Activated CD4-positive, CD25-positive, alpha-beta regulatory T cell treated with anti-CD3 and anti-CD28 coated beads, Interleukin-2, amount 50 U/mL, for 24 hours (primary cell): ENCODE measurements at places on chromosomes 5 and 9.

- no peak for ATAC-seq
Observed at GRCh38 chr9:38765101-38765500, 45.2 kb upstream of the FAM240B start.

DNA sequence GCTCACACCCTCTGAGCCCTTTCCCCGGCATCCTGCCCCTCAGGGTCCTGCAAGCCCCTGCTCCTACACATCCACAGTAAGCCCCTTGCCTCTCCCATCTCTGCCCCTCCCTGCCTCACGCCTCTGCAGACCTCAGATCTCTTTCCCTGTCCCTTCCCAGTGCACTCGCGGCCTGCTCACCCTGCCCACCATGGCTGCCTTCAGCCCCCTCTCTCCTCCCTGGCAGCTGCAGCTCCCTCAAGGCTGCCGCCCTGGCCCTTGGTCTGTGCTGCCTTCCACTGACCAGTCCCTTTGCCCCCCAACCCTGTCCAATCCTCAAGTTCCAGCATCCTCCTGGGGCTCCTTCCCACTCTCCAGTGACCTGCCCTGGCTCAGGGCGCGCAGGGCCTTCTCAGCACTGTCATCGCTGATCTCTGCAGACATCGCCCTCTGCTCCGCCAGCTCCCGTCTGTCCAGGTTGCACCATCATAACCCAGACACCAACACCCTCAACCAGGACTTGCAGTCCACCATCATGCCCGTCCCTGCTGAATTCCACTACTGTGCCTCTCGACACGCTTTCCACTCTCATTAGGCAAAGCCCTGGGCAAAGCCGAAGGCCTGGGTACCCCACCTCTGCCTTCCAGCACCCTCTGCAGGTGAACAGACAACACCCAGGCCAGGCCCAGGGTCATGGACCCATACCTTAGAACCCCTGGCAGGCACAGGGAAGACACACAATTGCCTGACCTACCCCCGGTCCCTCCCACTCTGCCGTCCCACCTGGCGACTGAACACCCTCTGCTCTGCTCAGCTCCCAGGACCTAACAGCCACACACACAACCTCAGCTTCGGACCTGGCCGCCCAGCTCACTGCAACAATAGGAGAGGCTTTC, 97.8 kb upstream of the RUFY1 start:
- no peak for ATAC-seq

- no peak for ATAC-seq
Observed at GRCh38 chr9:86764671-86765343, 182.5 kb downstream of the GAS1 start.

- ATAC-seq = no peak
Observed at GRCh38 chr5:81269751-81270393, 31.5 kb upstream of the ZCCHC9 start.

GRCh38 chr9:111630182-111630963, 761 bp upstream of the DNAJC25 start:
- ATAC-seq = peak; percentile 25

DNA sequence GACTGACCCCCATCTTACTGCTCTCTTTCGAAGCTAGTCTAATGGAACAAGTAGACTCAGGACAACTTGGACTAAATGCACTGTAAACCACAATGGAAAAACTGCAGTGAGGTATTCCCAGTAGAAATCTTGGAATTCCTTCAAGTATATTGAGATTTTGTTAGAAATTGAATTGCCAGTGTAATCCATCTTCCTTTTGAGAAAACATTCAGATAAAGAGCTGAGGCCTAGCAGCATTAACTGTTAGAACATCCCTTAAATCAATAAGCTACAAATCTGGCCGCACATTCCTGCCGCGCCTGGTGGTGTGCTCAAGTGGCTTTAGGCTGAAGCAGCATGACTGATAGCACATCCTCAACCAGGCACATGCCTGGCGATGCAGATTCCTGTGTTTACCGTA, 29.3 kb downstream of the PPIC start:
- no peak for ATAC-seq

- no peak for ATAC-seq
Observed at GRCh38 chr5:17805227-17805825, 171.1 kb downstream of the TAF11L14 start.

GRCh38 chr9:13588151-13589033, 308.9 kb upstream of the MPDZ start:
- no peak for ATAC-seq

- no peak for ATAC-seq
Observed at GRCh38 chr5:162752612-162753011, 684.8 kb upstream of the CCNG1 start.

- no peak for ATAC-seq
Observed at GRCh38 chr9:108911820-108912219, 22.1 kb downstream of the ELP1 start.

- ATAC-seq = no peak
Observed at GRCh38 chr5:8333977-8334376, 465.0 kb downstream of the MTRR start.
